ENCODE measurements at places on chromosomes 1 and 21.

DNA sequence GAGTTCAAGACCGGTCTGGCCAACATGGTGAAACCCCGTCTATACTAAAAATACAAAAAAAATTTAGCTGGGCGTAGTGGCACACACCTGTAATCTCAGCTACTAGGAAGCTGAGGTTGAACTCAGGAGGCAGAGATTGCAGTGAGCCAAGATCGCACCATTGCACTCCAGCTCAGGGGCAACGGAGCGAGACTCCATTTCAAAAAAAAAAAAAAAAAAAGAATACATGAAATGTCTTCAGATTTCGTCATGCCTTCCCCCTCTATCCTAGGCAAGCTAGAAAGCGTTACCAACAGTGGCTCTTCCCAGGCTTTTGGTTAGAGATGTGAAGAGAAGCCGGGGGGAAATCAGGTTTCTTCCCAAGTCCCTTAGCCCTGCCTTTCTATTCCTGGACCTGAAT, 3.6 kb downstream of the TFF1 start:
- DNase-seq: no peak

GRCh38 chr1:43980255-43981134, 1.5 kb downstream of the B4GALT2 start:
- no peak for DNase-seq

- no peak for DNase-seq
Measured at GRCh38 chr1:25683177-25683576, 66.6 kb downstream of the MAN1C1 start.

GRCh38 chr1:87513255-87513654, 184.6 kb downstream of the LMO4 start:
- DNase-seq: no peak

DNA sequence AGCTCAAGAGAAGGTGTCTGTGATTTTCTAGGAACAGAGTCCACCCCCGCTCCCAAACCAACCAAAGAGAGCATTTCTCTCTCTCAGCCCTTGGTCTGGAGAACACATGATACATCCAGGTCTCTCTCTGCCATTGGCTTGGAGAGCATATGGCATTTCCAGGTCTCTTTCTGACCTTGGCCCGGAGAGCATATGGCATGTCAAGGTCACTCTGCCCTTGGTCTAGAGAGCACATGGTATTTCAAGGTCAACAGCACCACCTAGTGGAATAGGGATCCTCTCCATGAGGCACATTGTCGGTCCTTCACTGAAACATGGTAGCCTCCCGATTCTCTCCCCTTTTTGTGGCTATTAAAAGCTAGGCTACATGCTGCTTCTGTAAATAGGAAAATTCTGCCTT, 437.7 kb upstream of the OLFM3 start:
- DNase-seq: no peak

DNA sequence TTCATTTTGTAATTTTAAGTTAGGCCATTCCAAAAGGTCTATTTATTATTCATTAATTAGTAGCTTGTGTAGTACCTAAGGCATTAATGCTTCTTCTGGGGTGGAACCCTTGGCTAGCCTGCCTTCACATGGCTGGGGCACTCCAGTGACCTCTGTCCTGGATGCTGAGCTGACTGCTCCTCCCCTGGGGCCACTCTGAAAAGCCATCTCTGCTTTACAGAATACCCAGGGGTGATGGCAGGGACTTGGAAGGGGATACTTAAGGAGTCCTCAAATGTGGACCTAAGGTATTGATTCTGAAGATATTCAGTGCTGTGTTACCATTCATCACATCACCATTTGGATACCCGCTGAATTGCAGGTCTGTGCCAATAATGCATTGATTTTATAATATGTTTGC, 187.8 kb upstream of the COA6 start:
- no peak for DNase-seq

GRCh38 chr1:192977089-192977706, 82.0 kb downstream of the UCHL5 start:
- DNase-seq: no peak

- no peak for DNase-seq
Measured at GRCh38 chr1:229699613-229700267, 73.7 kb downstream of the URB2 start.

DNA sequence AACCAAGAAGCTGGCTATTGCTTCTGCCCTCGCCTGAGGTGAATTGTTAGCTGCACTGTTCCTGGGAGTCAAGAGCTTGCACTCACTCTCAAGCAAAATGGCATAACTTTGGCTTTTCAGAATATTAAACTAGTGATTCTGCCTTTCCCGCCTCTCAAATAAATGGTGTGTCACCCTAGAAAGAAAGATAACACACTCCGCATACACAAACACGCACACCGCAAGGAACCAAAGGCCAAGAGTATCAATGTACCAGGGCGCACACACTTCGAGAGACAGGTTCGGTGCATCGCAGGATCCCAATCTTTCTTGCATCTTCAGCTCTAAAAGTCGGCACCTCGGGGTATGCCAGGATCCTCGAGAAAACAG, 470 bp upstream of the RTCA start:
- DNase-seq: no peak

GRCh38 chr1:64823691-64824476, 79.0 kb downstream of the RAVER2 start:
- DNase-seq: peak; percentile 77

DNA sequence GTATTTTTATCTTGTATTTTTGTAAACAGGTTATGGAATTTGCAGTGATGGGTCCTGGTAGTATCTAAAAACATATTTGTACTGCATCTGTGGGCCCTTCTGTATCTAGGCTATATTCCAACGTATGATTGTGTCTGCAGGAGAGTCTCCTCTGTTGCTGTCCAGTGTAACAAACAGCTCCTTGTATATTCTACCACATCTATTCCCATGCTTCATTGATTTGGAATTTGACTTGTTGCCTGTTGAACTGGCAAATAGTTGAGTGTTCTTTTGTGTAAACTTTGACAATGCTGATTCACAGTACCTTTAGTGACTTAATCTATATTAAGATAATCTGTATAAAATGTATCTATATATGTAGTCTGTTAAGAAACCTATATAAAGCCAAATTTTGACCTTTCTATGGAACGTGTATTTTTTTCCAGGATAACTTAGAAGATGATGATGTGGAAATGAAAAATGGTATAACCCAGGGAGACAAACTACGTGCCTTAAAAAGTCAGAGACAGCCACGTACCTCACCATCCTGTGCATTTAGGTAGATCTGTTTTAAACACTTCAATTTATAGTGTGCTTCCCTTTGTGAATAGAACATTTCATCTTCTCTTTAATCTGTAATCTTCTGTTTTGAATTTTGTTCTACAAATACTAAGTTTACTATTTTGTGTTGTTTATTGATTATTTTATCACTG, 43.4 kb upstream of the GPR88 start:
- DNase-seq: no peak

GRCh38 chr1:190170321-190170720, 307.3 kb downstream of the BRINP3 start:
- DNase-seq: no peak

GRCh38 chr1:221695301-221695700, 46.6 kb downstream of the DUSP10 start:
- no peak for DNase-seq

DNA sequence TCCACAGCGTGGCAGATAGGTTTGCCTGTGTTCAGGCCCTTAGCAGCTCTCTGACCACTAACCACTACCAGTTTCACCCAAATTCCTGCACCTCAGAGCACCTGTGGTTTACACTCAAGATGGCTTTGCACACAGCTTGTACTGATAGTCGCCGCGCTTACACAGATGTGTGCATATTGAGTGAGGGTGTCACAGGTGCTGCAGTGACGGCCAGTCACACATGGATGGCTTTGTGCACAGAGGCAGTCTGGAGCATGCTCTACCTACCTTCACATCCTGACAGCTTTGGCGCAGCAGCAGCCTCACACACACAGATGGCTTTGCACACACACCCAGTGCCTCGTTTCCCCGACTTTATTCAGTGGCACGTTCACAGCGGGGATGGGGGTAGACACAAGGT, 7.5 kb downstream of the DMAP1 start:
- no peak for DNase-seq

DNA sequence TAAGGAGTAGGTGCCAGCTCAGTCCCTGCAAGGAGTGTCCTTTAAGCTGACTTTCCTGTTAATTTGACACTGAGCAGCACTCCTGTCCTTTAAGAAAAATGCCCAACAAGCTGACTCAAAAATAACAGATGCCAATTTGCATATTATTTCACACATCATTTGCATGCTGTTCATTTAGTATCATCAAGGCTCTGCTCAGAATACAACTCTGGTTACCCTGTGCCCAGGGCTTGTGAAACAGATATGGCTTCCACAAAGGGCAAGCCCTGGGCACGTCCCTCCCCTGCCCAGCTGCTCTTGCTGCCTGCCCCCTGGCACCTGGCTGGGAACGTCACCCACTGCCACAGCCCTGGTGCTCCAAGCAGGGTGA, 10.3 kb downstream of the KCNN3 start:
- DNase-seq: no peak

DNA sequence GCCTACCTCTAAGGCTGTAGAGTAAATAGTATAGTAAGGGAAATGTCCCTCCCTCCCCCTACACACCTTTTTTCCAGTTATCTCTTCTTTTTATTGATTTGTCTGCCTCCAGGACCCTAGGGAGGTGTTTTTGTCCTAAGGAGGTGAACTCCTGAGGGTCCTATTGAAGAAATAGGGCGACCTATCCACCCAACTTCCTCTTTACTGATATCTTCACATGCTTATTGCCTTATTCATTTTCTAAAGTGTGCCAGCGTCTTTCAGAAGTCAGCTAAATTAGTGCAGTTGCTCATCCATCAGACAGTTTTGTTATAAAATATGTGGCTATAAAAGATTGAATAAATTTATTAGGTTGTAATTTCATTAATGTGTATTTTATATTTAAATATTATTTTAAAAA, 5.9 kb downstream of the BACH1 start:
- no peak for DNase-seq

DNA sequence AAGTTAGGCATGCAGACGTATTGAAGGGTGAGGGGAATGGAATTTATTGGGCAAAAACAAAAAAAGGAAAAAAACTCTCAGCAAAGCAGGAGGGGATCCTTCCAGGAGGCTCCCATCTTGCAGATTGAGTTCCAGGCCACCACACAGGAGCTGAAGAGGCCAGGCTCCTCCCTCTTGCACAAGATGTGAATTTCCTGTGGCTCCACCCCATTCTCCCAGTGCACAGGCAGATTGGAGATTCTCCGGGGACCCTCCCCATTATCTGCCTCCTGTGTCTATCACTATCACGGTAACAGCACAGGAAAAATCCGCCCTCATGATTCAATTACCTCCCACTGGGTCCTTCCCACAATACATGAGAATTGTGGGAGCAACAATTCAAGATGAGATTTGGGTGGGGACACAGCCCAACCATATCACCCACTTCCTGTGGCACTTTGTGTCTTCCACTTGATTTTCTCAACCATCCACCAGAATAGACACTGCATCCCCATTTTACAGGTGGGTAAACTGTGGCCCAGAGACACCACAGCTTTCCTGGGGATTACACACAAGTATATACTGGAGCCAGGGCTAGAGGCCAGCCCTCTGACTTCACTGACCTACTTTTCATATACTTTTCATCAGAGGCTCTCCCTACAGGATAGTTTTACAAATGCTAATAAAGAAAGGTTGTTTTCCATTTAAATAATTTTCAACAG, 18.9 kb upstream of the COL6A1 start:
- DNase-seq: no peak

GRCh38 chr1:27666791-27667254, 5.2 kb downstream of the IFI6 start:
- DNase-seq: no peak

Data from putamen (tissue), 1 donor.